ENCODE measurements at places on chromosomes 3 and 15.

- DNase-seq, result no peak
Measured at GRCh38 chr15:31062911-31063310, 38.6 kb downstream of the TRPM1 start.

DNA sequence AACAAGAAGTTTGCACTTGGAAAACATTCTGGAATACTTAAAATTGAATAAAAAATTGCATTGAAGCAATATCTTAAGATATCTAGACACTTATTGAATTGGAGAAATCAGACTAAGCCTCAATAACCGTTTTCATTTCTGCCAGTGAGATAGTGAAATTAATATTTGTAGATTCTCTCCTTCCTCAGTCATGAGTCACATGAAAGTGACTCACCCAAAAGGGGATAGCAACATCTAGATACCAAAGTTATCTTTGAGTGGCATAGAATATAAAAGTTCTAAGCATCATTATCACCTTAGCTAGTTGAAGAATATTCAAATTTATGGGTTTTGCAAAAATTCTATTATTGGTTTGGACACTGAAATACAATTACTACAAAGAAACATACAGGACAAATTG lies 614.8 kb upstream of the ZNF717 start:
- DNase-seq, result no peak

- DNase-seq, result no peak
Measured at GRCh38 chr3:94336046-94336753, 273.3 kb downstream of the NSUN3 start.

DNA sequence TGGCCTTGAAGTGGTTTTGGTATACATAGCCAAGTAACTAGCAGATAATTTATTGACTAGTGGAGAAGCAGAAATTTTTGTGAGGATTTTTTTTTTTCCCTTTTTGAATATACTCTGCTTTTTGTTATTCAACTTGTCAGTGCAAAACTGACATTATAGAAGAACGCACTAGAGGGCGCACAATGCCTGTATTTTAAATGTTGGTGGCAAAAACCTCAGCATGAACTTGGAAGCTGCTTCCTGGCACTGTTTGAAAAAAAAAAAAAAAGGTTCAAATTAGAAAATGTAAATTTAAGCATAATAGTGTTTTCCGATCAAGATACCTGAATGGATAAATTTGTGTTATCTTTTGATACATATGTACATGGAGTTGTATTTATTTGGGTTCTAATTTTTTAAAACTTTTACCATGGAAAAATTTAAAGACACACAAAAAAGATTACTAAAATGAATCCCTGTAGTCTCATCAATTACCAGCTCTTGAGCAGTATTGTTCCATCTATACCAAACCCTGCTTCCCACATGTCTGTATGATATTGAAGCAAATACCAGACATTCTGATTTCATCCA lies 56.0 kb downstream of the SLC25A26 start:
- DNase-seq, result no peak

All from NCI-H187 (cell line).